CD4-positive, alpha-beta T cell treated with Interferon gamma for 1 hour (primary cell): ENCODE measurements at places on chromosomes 11 and 22.

- no peak for DNase-seq
Measured at GRCh38 chr22:38016182-38017151, 32.1 kb upstream of the SOX10 start.

DNA sequence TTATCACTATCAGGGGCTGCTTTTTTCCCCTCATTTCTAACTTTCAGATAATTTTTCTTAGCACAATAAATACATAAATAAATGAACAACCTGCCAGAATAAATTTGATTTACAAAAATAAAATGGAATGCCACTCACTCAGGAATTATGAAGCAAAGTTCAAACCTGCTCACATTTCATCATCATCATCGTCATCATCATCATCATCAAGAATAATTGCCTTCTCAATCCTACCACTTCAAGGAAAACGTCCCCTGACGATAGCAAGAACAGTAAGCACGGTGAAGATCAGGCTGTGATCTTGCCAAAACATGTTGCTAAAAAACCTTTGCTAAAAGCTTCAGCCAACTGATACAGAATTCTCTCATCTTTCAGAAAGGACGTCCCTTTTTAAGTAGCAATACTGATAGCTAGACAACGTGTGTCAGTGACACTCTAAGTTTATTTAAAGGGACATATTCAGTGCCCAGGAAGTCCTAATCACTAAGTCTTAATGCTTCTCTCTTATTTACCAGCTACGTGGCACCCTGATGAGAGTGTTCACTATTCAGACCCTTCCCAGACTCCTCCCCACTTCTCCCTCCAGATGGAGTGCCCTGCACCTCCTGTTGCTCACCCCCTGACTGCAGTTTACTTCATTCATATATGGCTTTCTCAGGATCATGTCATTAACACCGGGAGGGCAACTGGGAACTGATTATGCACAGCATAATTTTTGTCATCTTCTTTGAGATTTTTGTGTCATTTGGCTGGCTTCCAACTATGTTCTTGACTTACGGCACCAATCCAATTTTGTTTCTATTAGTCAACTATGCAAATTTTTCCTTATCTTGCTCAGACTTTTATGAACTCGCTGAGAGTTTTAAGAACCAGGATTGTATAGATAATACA, 200.1 kb upstream of the GUCY1A2 start:
- no peak for DNase-seq

DNA sequence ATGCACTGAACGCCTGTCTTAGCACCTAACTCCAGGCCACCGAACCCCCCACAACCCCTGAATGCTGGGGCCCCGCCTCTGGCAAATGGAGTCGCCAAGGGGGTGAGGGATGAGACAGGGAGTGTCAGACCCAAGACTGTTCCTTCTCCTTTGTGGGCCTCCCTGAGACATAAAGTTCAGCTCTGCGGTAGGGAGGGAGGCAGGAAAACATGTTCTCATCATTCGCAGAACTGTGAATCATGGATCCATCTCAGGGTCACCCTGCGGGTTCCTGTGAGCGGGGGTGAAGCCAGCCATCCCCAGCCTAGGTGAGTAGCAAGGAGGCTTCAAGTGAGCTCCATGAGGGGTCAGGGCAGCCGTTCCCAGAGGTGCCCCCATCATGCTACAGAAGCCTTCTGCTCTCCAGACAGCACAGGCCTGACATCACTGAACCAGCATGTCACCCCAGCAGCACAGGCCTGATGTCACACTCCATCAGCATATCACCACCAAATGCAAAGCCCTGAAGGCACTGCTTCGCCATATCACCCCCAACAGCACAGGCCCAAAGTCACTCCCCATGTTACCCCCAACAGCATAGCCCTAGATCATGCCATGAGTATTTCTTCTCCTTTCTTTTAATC, 27.2 kb downstream of the TMPRSS6 start:
- no peak for DNase-seq

- DNase-seq = no peak
Measured at GRCh38 chr11:33674035-33674814, 26.4 kb downstream of the C11orf91 start.
